ENCODE measurements at places on chromosomes 7 and 10. TPM values are rescaled to one million over a fixed set of nuclear protein-coding genes. Genes with fewer than 3 reads are reported as not detected.
A peak's percentile ranks its signal among the peaks of the same experiment; 100 is the strongest.

GRCh38 chr7:151819866-151820265 lies 57.0 kb downstream of the PRKAG2 start:
- no peak overlapping the region for H3K4me3 ChIP-seq
- H3K4me1 ChIP-seq, result no peaks in the 10 kb centered on the region
- no peaks in the 10 kb centered on the region for H3K27me3 ChIP-seq

The LRRC61 gene
- total RNA-seq, result 8.4 TPM

DNA sequence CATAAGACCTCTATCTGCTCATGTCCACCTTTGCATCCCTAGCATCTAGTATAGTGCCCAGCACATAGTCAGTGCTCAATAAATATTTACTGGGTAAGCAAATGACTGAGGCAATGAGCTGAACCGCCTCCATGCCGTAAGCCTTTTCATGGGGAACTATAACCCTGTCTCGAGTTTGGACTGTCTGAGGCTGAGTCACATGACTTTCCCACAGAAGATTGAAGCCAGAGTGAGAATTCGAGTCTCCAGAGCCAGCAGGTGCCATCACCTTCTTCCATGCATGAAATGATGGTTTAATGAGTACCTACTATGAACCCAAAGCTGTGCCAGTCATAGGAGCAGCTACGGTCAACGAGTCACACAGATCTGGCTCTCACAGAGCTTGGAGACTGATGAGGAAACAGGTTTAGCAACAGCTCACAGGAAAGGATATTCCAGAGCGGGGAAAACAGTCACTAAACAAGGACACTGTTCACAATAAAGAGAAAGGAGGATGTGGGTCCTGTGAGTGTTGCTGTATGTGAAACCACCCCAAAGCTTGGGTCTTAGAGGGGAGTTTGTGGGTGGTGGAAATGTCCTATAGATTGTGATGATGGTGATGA lies 75.2 kb downstream of the TEX36 start:
- H3K36me3 ChIP-seq, result no peaks in the 10 kb centered on the region
- peaks cover 6% of the 10 kb centered on the region for H3K4me1 ChIP-seq
- H3K27ac ChIP-seq, result no peak overlapping the region

The HTR5A gene
- total RNA-seq, result not detected

DNA sequence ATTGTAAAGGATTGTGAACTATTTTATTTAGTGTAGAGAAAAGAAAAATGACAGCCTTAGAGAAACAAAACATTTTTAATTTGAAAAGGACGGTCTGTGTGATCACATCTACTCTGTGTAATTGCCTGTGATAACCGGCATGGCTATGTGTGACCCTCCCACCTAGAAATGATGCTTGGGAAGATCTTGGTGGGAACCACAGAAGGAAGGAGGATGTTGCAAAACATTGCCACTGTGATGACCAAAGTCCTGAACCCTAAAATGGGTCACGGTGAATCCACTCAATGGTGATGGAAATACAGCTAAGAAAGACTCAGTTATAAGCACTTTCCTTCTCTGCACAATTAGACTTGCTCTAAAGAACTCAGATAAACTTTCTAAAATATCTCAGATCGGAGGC lies 221.3 kb upstream of the FRMD4A start:
- no peak overlapping the region for H3K4me3 ChIP-seq
- H3K4me1 ChIP-seq, result peaks cover 15% of the 10 kb centered on the region

DNA sequence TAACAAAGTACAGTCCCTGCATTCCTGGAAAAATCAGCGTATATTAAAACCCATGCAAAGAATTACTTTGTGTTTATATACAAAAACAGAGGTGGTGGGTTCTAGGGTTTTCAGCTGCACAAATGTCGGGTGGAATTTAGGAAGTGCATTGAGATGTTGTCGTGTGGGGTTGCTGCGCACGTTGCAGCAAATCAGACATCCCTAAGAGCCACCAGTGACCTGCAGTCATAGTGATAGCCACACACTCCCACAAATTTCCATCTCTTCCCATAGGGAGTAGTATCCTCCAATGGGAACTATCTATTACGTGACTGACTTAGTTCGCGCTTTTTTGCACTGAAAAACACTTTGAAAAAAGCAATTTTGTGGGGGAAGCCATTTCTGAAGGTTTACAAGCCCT lies 375.2 kb upstream of the GALNT17 start:
- no peak overlapping the region for H3K27ac ChIP-seq
- H3K4me3 ChIP-seq, result no peak overlapping the region
- no peak for DNase-seq
- H3K4me1 ChIP-seq, result no peaks in the 10 kb centered on the region

The HKDC1 gene
- total RNA-seq, result 0.68 TPM

GRCh38 chr10:87504307-87504639 lies 420 bp upstream of the MINPP1 start:
- no peak overlapping the region for H3K27ac ChIP-seq
- peak overlapping the region; percentile 89 for H3K4me3 ChIP-seq
- H3K4me1 ChIP-seq, result peaks cover 19% of the 10 kb centered on the region
- no peaks in the 10 kb centered on the region for H3K27me3 ChIP-seq
- peaks cover 10% of the 10 kb centered on the region for H3K36me3 ChIP-seq
- DNase-seq, result no peak

- H3K27me3 ChIP-seq, result no peaks in the 10 kb centered on the region
- peaks cover 6% of the 10 kb centered on the region for H3K36me3 ChIP-seq
- H3K27ac ChIP-seq, result no peak overlapping the region
- H3K4me3 ChIP-seq, result no peak overlapping the region
These were observed 279.0 kb downstream of the TCERG1L start for GRCh38 chr10:131032329-131033165.

The PTPRN2 gene
- total RNA-seq, result 4.5 TPM

GRCh38 chr7:37198906-37199485 lies 249.7 kb downstream of the ELMO1 start:
- H3K27me3 ChIP-seq, result no peaks in the 10 kb centered on the region
- peaks cover 6% of the 10 kb centered on the region for H3K4me1 ChIP-seq
- no peaks in the 10 kb centered on the region for H3K36me3 ChIP-seq
- no peak overlapping the region for H3K4me3 ChIP-seq

Data from MCF 10A (cell line).